Smooth muscle cell of the umbilical artery (primary cell): ENCODE measurements at places on chromosomes 16 and 17. TPM values are rescaled to one million over a fixed set of nuclear protein-coding genes. Genes with fewer than 3 reads are reported as not detected.

PABPN1L gene
- not detected in 2 replicates for total RNA-seq

OR2C1 gene
- under 0.01 and 0.14 TPM in 2 replicates for total RNA-seq

CRYBA1 gene
- total RNA-seq: not detected in 2 replicates

HSF4 gene
- total RNA-seq: 6.5 and 7.9 TPM in 2 replicates
